Activated CD4-positive, alpha-beta T cell treated with anti-CD3 and anti-CD28 coated beads, Interleukin-2, amount 50 U/mL, for 1 hour (primary cell): ENCODE measurements at places on chromosomes 4 and X.

DNA sequence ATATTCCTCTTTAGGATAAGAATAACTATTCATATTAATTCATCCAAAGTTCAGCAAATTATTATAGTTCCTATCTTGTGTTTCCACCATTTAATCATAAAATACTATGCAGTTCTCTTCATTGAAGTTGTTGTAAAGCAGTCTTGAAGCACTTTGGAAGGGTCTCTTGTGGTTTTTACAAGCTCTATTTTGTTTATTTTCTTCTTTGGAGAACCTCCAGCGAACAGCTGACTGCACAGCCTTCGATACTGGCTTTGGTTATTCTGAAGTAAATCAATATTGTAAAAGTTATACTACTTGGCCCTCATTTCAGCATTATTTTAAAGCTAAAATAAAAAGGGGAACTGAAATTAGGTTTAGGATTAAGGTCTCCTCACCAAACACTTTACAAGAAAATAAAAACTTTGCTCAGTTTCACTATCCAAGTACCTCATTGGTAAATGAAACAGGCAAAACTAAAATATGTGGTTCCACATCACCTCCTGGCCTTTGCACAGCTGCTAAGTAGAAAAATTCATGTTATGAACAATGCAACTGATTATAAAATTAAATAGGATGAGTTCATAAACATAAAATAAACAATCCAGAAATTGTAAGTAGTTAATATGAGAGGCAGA lies 1629.2 kb upstream of the ADGRL3 start:
- DNase-seq, result no peak

DNA sequence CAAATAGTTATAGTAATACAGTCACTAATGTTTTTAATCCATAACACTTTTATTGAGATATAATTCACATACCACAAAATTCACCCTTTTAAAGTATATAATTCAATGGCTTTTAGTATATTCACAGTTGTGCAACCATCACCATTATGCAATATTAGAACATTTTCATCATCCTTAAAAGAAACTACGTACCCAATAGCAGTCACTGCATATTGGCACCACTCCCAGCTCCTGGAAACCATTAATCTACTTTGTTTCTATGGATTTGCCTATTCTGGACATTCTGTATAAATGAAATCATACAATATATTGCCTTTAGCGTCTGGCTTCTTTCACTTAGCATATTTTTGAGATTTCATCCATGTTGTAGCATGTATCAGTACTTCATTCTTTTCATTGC lies 99.3 kb downstream of the AMMECR1 start:
- no peak for DNase-seq

GRCh38 chrX:120299928-120300327 lies 11.3 kb downstream of the TMEM255A start:
- DNase-seq, result no peak

DNA sequence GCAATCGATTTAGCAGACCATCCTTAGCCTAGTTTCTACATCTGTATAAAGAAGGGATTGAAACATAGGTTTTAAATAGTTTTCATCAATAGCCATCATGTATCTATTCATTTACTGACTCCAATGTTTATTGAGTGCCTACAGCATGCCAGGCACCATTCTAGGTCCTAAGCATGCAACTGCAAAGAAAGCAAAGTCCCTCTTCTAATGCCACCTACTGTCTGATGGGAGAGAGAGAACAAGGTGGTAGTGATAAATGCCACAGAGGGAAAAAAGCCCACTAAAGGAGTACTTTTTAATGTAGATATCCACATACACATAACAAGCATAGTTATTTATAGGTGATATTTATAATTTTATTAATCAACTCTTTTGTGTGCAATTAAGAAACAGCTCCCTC lies 67.6 kb upstream of the PPARGC1A start:
- DNase-seq, result no peak

GRCh38 chrX:133838761-133839676 lies 146.4 kb downstream of the GPC3 start:
- DNase-seq, result peak; percentile 0

DNA sequence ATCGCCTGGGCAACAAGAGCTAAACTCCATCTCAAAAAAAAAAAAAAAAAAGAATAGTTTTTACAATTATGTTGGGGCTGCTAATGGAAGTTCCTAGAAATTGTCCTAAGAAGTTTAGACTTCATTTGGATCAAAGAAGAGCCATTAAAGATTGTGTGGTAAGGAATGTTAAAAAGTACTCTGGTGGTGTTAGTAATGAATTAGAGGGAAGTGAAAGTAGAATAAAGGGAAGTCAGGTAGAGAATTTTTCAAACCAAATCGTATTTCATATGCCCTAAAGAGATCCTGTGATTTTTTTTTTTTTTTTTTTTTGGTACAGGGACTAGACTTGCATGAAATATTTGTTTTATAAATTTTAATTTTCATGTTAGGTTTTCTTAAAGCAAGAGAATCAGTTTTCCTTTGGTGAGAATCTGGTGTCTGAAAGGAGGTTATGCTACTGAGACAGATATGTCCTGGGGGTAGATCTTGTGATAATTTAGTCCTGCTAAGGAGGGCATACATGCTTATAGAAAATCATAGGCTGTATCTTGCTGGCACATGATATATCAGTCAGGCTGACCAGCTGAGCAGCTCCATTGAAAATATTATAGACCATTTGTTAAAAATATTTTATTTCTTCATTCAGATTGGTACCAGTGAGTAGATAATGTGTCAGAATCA lies 10.7 kb downstream of the SEC24B start:
- no peak for DNase-seq

DNA sequence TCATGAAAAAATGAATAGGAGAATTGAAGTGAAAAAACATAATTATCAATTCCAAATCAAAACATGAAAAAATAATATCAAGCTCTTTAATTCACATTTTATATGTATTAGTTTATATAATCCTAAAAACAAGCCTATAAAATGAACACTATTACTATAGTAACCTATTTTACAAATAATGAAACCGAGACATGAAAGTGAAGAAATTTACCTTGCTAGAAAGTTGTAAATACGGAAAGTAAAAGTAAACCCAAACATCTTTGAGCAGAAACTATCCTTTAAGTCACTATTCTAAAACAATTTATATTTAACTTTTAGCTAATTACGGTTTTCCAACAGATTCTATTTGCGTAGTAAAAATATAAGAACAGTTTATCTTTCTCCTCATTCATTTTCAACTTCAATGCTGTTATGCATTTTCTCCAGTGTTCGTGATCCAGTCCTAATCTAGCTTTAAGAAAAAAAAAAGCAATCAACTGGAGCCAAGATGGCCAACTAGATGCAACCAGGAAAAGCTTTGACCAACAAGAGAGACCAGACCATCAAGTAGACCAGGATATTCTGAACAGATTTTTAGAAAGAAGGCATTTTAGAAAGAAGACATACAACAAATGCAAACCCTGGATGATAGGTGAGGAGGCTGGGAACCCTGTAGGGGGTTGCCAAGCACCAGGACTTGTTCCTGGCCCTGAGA lies 67.0 kb downstream of the DDX53 start:
- DNase-seq, result no peak

GRCh38 chrX:15241301-15241700 lies 28.6 kb downstream of the ASB9 start:
- no peak for DNase-seq

DNA sequence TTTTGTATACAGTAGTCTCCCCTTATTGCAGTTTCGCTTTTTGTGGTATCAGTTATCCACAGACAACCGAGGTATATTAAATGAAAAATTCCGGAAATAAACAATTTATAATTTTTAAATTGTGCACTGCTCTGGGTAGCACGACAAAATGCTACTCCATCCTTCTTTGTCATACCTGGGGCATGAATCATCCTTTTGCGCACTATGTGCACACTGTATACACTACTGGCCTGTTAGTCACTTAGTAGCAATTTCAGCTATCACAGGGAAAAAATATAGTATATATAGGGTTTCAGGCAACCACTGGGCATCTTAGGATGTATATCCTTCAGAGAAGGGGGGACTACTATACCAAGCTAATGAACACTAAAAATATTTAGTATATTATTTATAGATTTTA lies 198.8 kb upstream of the FAT4 start:
- no peak for DNase-seq

GRCh38 chr4:2820216-2820982 lies 23.2 kb upstream of the ADD1 start:
- DNase-seq, result no peak

DNA sequence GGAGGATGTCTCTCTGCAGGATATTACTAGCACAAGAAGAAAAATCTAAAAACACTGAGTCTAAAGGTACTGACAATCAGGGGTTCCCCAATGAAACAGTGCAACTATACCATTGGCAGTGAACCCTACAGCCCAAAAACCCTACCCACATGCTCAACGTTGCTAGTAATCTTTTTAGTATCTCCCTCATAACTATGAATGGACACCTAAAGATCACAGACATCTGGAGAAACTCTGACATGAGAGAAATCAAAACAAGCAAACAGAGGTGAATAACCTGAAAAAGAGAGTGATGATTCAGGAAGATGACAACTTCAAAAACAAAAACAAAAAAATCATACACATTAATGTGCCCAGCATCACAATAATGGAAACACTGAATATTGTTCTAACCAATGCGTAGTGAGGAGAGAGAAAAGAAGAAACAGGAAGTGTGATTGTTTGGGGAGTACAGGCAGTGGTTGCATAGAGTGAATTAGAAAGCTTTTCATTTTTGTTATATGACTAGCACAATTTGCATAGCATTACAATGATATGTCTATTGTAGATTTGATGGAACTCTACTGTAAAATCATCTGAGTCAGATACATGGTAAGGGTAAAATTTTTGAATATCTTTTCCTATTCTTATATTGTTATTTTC lies 78.9 kb upstream of the FMR1 start:
- no peak for DNase-seq

- DNase-seq, result no peak
Measured at GRCh38 chr4:66351761-66352160, 681.5 kb upstream of the EPHA5 start.

GRCh38 chrX:52363247-52363883 lies 5.5 kb upstream of the XAGE2 start:
- DNase-seq, result no peak

GRCh38 chr4:44583393-44583792 lies 68.0 kb downstream of the YIPF7 start:
- no peak for DNase-seq

DNA sequence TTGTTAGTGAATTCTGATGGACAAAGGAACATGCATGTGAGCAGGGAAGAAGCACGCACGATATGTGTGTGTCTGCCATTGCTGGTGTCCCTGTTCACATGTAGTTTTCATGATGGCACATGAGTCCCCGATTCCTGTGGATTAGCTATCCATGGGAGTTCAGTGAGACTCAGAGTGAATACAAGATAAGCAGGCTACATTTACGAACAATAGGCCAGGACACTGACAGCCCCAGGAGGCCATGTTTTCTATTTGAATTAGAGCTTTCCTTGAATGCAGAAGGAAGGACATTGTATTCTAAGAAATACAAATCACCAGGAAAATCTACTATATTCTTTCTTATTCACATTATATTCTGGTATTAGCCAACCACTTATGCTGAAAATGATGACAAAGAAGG lies 171.4 kb downstream of the PPP1R2C start:
- no peak for DNase-seq

DNA sequence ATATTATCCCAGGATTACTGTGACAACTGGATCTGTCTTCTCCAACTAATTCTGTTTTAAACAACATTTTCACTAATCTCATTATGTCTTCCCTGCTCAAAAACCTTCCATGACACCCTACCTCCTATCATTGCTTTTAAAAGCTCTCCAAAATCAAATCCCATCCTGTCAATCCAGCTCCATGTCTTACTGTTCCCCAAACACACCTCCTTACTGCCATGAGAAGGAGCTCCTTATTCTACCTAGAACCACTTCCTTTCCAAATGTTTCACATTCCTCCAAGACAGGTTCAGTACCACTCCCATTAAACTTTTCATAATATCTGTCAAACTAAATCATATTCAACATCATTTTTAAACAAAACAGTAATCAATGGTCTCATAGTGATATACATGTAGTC lies 66.9 kb upstream of the WDR17 start:
- DNase-seq, result no peak

- no peak for DNase-seq
Measured at GRCh38 chrX:102604327-102604726, 5.0 kb downstream of the ARMCX5 start.

- DNase-seq, result no peak
Measured at GRCh38 chrX:110277609-110278008, 40.3 kb downstream of the AMMECR1 start.

DNA sequence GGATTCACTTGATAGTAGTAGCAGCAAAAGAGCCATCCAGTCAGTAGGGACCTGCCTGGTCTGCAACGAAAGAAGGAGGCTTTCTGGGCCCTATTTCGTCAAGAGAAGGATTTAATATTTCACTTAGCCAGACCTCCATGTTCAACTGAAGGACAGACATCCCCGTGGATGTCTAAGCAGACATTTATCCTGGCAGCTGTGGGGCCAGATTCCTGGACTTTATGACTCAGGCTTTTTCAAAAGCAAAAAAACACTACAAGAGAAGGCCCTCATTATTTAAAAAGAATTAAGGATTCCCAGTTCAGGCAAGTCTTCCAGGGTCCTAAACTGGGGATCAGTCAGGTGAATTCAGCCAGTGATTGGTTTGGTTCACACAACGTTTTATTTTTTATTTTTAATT lies 88.5 kb upstream of the TSPAN5 start:
- no peak for DNase-seq

GRCh38 chr4:147498031-147498660 lies 17.2 kb downstream of the EDNRA start:
- no peak for DNase-seq

GRCh38 chr4:123412700-123413512 lies 16.3 kb downstream of the SPRY1 start:
- DNase-seq, result no peak

DNA sequence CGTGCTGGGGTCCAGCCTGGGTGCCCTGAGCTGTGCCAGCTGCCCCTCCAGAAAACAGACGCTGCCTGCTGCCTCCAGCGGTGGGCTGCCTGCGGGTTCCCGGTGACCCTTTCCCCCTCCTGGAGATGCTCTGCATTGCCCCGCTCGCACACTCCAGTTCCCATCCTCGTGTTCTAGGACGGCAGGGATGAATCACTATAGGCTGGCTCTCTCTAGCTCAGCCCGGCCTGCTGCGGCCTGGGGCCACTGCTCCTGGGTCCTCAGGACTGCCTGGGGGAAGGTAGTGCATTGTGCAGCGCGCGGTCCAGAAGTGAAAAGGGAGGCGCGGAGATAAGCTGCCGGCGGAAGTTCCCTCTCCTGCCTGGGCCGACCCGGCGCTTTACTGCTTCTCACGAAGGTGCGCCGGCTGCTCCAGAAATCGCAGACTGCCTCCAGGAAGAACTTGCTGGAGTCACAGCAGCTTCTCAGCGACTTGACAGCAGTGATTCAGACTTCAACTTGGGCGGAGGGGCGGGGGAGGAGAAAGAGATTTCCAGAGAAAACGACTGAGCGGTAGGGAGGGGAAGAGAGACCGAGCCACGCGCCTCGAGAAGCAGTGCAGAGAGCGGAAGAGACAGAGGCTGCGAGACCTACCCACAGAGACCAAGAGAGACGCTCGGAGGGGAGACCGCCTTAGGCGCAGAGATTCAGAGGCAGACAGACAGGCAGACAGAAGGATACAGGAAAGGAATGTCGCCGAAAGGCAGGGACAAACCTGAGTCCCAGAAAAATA lies 6.7 kb upstream of the MSX1 start:
- no peak for DNase-seq

GRCh38 chr4:128060121-128060698 lies 902 bp upstream of the LARP1B start:
- DNase-seq, result no peak
